ENCODE measurements at places on chromosomes 13 and 19. TPM values are rescaled to one million over a fixed set of nuclear protein-coding genes. Genes with fewer than 3 reads are reported as not detected.

The CASP14 gene
- not detected for total RNA-seq

The MUC16 gene
- total RNA-seq: 1.0 TPM

The ZNF83 gene
- 165 TPM for total RNA-seq

The ATP8B3 gene
- 2.4 TPM for total RNA-seq

The SKA3 gene
- total RNA-seq: 0.30 TPM

The RASAL3 gene
- total RNA-seq: 0.17 TPM

The TTC9B gene
- total RNA-seq: not detected

The SPTBN4 gene
- total RNA-seq: 2.4 TPM

The COMP gene
- total RNA-seq: not detected

The NLRP4 gene
- not detected for total RNA-seq

The ZSCAN4 gene
- total RNA-seq: not detected

The SLC46A3 gene
- 8.5 TPM for total RNA-seq

The SLC10A2 gene
- not detected for total RNA-seq

The PSG1 gene
- 0.70 TPM for total RNA-seq

The KIR2DL3 gene
- not detected for total RNA-seq

The PTGER1 gene
- 0.85 TPM for total RNA-seq

The RGCC gene
- total RNA-seq: 3.0 TPM

The C19orf67 gene
- not detected for total RNA-seq

Data from renal cortical epithelial cell (primary cell).